A549 treated with dexamethasone at 1 μM for 4 hours (cell line): ENCODE measurements at places on chromosomes 3 and 15. TPM values are rescaled to one million over a fixed set of nuclear protein-coding genes. Genes with fewer than 3 reads are reported as not detected.

CDCP1 gene
- 7.7 to 9.9 TPM (median 9.1 TPM) in 5 replicates for total RNA-seq

FOXB1 gene
- total RNA-seq, result not detected in 5 replicates

GABRR3 gene
- not detected in 5 replicates for total RNA-seq

RBSN gene
- total RNA-seq, result 9.0 to 11.7 TPM (median 10.8 TPM) in 5 replicates

XIRP1 gene
- 0.21 to 0.28 TPM (median 0.25 TPM) in 5 replicates for total RNA-seq

MESP2 gene
- total RNA-seq, result 0.25 to 0.63 TPM (median 0.45 TPM) in 4 of 5 replicates, not detected in the other

THRB gene
- 1.3 to 2.5 TPM (median 1.6 TPM) in 5 replicates for total RNA-seq
